Progenitor cell of endocrine pancreas (in vitro differentiated cells): ENCODE measurements at places on chromosomes 13 and 19.

DNA sequence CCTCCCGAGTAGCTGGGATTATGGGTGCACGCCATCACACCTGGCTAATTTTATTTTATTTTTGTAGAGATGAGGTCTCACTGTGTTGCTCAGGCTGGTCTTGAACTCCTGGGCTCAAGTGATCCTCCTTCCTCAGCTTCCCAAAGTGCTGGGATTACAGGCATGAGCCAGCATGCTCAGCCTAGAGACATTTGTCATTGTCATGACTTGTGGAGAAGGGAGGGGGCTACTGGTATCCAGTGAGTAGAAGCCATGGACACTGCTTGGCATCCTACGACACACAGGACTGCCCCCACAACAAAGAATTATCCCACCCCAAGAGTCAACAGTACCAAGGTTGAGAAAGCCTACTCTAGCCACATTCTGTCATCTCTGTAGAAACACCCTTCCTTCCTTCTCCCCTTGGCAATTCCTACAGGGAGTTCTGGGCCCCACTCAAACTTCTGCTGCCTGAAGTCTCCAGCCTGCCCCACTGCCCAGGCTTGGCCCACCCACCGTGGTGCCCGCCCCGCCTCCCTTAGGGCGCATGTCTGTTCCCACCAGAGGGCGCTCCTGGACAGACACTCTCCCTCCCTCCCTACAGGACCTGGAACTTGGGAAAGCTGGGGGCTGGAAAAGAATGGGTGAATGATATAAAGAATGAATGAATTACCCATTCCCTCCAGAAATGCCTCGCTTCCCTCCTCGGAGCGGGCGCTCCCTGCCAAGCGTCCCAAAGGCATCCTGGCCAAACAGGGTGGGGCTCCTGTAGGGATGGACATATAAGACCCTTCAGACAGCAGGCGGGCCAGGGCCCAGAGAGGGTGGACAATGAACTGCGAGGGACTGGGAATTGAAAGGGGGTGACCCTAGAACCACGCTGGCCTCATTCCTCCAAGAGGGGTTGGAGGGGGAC, 5.5 kb upstream of the EMP3 start:
- peak overlapping the region; percentile 85 for H3K4me3 ChIP-seq
- H3K27me3 ChIP-seq: peaks cover 8% of the 10 kb centered on the region
- no peak overlapping the region for H3K27ac ChIP-seq
- peaks cover 6% of the 10 kb centered on the region for H3K4me1 ChIP-seq

DNA sequence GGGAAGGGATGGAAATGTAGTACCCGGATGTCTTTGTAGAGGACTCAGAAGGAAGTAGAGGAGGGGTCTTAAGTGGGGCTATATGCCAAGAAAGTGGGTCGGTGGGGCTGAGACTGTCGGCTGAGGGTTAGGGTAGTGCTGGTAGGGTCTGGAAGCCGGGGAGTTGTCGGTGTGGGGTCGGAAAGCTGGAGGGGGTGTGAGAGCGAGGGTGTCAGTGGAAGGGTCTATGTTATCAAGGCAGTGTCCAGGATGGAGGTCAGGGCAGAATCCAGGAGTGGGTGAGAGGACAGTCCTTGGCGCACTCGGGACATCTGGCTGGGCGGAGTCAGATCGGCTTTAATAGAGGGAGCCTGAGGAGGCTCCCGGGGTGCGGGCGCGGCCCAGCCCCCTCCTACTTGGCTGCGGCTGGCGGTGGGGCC, 1.7 kb downstream of the HSPB6 start:
- H3K4me1 ChIP-seq: peaks cover 12% of the 10 kb centered on the region
- peaks cover 20% of the 10 kb centered on the region for H3K27me3 ChIP-seq
- no peak for DNase-seq
- H3K4me3 ChIP-seq: no peak overlapping the region
- peaks cover 13% of the 10 kb centered on the region for H3K36me3 ChIP-seq

GRCh38 chr13:31927219-31927653, 104.3 kb upstream of the FRY start:
- H3K27ac ChIP-seq: peak overlapping the region; percentile 85
- H3K4me1 ChIP-seq: peaks cover 28% of the 10 kb centered on the region
- peak overlapping the region; percentile 37 for H3K4me3 ChIP-seq

GRCh38 chr13:110546926-110547325, 14.6 kb downstream of the RAB20 start:
- DNase-seq: no peak
- H3K4me3 ChIP-seq: no peak overlapping the region
- peaks cover 3% of the 10 kb centered on the region for H3K27me3 ChIP-seq
- H3K36me3 ChIP-seq: peaks cover 4% of the 10 kb centered on the region
- peaks cover 24% of the 10 kb centered on the region for H3K4me1 ChIP-seq
- H3K27ac ChIP-seq: no peak overlapping the region

GRCh38 chr13:114026481-114026880, 52.6 kb upstream of the C13orf46 start:
- no peak overlapping the region for H3K4me3 ChIP-seq
- H3K36me3 ChIP-seq: peaks cover 2% of the 10 kb centered on the region
- H3K27ac ChIP-seq: no peak overlapping the region
